ENCODE measurements at places on chromosomes 12 and 14.

- DNase-seq, result no peak
Measured at GRCh38 chr12:46401662-46402061, 29.1 kb upstream of the SLC38A2 start.

GRCh38 chr12:2540535-2540941 is 254.2 kb upstream of the FKBP4 start:
- DNase-seq, result no peak

GRCh38 chr12:28456934-28457710 is 266.9 kb downstream of the CCDC91 start:
- DNase-seq, result no peak

DNA sequence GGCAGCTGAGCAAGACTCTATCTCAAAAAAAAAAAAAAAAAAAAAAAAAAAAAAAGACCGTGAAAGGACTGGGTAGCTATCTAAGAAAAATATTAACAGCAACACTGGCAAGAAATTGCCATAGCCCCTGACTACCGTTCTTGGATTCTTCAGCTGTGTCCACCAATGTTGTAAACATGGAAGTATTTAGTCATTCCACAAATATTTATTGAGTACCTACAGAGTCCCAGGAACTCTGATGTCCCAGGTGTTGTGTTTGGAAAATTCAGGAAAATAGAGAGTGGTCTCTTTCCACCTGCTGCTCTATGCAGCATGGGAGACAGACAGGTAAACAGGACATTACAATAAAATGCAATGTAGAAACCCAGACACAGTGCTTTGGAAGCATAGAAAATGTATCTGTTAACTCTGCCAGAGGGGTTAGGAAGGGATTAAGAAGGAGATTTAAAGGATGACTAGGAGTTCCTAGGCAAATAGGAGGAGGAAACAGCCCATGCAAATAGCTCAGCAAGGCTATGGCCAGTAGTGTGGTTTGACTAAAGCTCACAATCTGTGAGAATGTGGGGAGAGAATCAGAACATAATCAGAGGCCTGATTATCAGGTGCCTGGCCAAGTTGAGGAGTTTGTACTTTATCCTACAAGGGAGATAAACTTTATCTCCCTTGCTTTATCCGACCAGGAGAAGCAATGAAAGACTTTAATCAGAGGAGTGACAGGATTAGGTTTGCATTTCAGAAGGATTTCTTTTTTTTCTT is 2.1 kb upstream of the DLST start:
- no peak for DNase-seq

DNA sequence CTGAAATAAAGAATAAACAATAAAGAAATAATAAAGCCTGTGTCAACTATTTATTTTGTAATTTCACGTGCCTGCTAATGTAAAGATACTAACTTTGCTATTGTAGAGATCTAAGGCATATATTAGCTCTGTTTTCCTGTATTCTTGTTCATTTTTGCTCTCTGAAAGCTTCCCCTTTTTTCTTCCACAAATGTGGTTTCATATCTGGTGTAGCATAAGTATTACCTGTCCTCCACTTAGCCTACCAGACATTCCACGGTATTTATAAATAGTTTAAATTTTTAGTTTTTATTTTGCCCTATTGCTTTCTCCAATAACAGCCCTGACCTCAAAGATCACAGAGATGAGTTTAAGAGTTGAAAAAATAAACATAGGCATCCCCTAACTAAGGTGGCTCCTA is 92.6 kb upstream of the ATP2B1 start:
- no peak for DNase-seq

DNA sequence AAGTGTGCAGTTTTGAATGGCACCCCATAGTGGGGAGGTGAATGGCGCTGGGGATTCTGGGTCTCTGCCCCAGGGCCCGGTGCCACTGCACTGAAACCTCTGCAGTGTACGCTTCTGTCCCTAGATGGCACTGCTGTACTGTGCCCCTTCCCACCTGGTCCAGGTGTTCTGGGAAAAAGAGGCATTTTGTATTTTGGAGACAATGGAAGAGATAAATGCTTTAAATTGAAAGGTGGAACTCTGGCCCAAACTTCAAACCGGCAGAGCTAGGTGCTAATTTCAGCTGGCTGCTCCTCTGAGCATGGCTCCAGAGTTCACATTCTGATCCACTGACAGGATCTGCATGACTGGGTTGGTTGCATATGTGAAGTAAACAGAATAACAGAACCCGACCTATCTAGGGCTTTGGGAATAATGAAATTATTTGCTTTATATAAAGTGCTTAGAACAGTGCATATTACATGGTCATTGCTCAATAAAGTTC is 52.2 kb downstream of the KRT80 start:
- DNase-seq, result peak; percentile 84

Measured in germinal center (tissue), 1 donor.